ENCODE measurements at places on chromosomes 16 and 17.

DNA sequence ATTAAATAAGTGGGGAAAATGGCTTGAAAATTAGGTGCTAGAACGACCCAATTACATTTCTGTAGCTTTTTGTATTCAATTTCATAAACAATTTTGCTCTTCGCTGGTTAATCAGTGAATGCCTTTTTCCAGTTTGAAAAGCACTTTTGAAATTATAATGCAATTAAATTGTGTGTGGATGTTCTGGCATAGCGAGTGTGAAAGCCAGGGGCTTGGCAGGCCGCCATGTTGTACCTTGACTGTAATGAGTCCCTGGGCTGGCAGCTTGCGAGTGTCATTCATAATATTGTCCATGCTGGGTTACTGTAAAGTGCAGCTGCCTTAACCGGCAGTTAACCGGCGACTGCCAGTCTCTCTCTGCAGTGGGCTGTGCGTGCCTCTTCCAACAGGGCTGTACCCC is 177.8 kb downstream of the CCDC182 start:
- DNase-seq = no peak

DNA sequence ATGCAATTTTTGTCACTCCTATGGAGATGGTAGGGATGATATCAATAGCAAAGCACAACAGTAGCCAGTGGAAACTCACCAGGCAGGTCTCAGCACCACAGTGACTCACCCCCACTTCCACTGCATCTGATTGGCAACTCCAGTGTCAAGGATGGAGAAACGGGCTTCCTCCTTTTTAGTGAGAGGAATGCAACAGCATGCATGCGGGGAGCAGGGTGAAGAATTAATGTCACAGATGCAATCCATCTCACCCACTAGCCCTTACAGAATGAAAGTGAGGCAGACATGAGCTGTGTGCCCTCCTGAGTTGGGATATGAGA is 467.0 kb upstream of the C16orf82 start:
- DNase-seq = no peak

DNA sequence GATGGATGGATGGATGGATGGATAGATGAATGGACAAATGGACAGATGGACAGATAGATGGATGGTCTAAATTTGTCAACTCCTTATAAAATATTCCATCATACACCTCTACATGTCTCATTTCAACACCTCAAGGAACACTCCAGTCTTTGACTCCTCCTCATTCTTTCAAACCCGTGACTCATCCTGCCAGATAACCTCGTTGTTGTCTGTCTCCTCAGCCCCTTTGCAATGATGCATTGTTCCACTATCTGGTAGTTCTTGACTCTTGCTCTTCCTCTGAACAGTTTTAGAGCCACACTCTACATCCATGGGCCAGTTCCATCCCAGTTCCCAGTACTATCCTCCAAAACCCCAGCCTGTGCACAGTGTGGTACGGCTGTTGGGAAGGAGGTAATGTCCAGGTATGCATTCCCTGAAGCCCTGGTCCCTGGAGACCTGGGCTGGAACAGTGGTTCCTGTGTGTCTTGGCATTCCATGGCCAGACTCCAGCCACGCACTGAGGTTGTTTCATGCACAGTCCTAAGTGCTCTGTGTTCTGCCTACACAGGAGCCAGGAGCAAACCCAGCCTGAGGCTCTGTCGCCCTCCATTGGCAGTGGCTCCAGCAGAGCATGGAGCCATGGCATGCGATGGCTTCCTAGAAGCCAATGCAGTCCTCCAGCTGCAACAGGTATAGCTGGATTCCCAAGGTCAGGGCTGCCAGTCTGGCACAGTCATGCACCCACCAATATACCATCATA is 105.7 kb downstream of the C17orf67 start:
- no peak for DNase-seq

DNA sequence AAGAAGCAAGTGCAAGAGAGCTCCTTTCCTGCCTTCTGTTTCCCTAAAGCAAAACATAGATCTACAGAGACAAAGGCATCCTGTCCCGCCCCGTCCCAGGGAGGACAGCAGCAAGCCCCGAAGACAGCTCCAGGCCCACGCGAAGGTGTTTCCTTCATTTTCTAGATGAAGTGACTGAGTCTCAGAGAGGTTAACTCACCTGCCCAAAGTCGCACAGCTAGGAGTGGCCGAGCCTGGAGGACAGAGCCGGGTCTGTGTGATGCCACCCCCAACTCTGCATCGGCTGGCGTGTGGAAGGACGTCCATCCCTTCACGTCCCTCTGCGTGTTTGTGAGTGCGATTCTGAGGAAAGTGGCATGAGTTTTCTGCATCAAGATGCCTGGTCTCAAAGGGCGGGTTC is 187.2 kb upstream of the CHMP6 start:
- DNase-seq = no peak

GRCh38 chr17:47663912-47664623 is 14.3 kb downstream of the KPNB1 start:
- peak; percentile 22 for DNase-seq

DNA sequence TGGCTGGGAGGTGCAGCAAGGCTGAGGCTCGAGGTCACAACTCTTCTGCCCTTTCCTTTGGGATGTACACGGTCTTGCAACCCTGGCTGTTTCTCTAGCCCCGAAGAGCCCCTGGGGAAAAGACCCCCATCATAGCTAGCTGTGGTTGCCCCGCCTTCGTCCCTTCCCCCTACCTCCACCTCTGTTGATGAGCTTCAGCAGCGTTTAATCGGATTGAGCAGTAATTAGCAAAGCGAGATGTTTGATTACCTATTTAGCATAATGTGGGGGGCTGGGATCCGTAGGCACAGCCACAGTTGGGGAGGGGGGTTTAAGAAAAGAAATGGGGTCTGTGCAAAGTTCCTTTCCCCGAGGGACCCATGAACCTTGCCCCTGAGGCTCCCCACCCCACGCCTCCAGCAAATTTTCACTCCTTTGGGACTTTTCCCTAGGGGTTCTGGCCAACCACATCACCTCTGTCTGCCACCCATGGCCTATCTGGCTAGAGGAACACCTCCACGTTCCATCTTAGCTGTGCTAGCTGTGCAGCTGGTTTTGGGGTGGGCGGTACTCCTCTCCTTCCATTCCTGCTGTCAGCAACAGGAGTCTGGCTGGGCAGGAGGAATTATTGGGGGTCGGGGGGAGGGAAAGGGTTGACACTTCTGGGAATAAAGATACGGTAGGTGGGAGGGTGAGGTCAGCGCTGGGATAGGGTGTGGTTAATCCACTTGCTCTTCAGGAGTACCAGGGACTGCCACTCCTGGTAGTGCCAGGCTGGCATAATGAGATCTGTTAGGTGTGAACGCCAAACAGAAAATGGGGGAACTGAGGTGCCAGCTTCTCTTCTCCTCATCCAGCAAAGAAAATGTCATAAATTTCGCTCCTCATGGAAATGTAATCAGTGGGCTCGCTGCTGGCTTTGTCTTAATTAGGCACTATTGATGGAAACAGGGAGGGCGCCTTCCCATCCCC is 1.3 kb upstream of the DNAH2 start:
- no peak for DNase-seq

DNA sequence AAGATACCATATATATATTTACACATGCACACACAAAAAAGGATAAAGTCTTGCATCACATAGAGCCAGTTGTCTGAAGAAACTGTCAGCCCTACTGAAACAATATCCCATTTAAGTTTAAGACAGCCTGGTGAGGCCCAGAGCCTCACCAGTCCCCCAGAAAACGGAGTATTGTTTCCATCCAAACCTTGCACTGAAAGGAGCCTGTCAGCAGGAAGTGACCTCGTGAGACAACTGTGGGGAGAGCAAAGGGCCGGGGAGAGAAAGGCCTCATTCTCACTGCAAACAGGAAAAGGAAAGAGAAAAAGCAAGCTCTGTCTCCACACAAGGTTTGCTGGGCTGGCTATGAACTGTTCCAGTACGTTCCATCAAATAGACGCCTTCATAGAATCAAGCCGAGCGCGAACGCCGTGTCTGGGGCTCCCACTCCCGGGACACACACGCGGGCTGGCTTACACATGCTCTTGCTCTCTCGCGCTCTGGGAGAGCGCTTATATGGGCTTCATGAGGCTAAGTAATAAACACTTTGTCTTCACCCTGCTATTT is 44.4 kb upstream of the ZFHX3 start:
- no peak for DNase-seq

DNA sequence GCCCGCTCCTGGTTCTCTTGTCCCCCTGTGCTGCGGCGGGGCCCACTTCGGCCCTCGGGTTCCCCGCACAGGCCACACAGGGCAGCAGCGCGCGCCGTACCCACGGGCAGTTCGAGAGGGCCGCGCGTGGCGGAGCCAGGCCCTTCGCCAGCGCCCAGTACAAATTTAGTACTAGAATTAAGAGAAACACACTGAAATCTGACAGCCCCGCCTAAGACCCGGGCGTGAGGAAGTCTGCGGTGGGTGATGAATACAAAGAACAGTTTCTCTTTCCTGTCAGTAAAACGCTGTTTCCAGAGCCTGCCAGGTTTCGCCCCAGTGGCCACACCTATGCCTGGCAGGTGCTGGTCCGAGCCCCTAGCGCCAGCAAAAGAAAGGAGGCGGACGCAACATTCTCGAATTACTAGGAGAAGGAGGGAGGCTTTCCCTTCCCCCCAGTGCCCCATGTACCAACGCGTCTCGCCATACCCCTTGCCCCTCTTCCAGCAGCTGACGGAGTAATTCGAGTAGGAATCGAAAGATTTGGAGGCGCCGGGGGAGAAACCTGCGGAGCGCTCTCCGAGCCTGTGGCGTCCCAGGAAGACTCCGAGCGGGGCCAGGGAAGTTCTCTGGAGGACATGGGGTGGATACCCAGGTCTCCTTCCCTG is 591 bp upstream of the SLFN5 start:
- DNase-seq = peak; percentile 70

GRCh38 chr17:45688353-45688752 is 95.8 kb upstream of the CRHR1 start:
- no peak for DNase-seq

DNA sequence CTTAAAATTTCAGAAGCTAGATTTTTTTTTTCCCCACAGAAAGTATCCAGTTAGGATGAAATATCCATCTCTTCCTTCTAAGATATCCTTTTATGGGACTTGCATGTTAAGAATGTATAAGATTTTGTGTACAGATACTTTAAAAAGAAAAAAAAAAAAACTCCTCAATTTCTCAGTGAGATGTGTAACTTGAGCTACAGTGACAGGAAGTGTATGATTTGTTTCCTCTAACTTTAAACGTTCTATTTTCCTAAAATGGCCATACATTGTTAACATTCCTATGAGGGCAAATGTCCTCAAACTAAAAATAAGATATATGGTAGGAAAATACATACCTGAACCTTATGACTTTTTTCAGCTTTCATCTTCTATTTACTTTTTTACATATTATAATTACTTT is 8.9 kb downstream of the FBXO47 start:
- no peak for DNase-seq

DNA sequence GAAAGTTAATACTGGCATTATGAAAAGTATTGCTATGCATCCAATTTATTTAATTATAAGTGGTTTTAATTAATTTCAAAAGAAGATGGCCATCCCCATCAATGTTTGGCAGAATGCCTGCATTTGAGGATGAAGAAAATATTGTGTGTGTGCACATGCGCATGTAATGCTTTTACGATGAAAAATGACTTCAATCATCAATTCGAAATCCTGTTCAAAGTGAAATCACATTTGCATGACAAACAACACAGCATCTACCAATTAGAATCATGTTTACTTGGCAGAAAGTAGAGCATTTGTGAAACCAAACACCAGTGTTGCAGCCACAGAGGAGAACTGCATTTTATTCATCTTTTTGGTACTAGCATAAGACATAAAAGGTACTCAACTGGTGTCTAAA is 191.9 kb upstream of the PIRT start:
- DNase-seq = no peak

- DNase-seq = no peak
These were observed 180.5 kb downstream of the IRX3 start for GRCh38 chr16:54106057-54106456.

DNA sequence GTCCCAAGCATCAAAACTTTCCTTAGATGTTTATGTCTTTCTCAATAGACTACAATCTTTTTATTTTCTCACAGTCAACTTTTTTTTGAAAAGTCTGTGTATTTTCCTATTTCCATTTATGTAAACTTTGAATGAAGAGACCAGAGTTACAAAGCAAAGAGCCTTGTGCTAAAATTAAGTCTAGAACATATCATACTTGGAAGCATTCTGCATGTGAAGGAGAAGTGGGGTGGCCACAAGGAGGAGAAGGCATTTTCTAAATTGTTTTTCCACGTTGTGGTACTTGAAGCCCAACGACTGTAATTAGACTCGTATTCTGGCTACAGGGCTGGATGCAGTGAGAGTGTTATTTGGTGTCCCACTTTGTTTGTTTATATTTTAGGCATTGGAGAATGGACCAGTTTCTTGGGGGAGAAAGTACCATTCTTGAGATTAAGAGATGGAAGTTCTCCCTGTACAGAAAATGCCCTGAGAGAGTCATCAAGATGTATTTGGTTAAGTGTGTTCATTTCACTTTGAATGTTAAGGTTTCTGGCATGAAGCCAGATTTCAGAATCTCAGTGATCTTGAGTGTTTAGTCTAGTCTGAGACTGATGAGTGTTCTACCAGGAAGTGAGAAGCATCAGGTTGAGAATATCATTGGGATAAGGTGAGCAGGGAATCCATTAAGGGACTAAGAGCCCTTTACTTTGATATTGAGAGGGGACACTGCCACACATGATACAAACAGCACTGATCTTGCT is 71.6 kb downstream of the MAP2K6 start:
- DNase-seq = no peak

- DNase-seq = no peak
These were observed 5.2 kb downstream of the USP7 start for GRCh38 chr16:8958344-8959167.

DNA sequence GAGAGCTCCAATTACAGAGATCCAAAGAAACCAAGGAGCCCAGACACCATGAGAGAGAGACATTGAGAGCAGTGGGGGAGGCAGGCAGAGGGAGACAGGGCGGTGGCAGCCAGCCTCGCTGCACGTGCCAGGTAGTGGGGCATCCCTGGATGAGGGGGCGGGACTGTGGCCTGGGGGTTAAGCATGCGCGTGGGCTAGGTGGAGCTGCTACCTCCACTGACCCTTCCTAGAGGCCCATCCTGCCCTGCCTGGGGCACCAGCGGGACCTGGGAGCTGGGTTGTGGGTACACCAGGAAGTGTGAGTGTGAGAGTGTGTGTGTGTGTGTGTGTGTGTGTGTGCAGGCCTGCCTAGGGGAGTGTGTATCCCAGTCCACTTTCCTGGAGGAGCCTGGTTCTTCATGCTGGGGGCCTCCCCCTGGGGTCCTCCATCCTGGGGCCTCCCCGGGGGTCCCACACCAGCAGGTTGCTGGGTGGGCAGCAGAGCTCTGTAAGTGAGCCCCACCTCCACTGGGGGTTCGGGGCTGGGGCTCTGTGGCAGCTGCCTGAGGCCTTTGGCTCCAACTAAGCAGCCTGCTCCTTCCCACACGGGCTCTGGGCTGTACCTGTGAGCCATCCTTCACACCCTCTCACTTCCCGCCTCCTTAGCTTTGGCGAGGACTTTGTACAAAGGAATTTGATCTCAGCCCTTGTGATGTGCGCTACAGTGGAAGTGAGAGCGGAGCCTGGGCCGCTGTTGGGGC is 127.4 kb downstream of the IRF8 start:
- no peak for DNase-seq

- no peak for DNase-seq
These were observed 65.2 kb downstream of the CYTH1 start for GRCh38 chr17:78716814-78717393.

All from stimulated activated CD8-positive, alpha-beta memory T cell treated with anti-CD3 and anti-CD28 coated beads, Interleukin-4, amount 100 ng/mL, for 1 hour (primary cell).